Airway epithelial cell (primary cell): ENCODE measurements at places on chromosomes 3 and 15. TPM values are rescaled to one million over a fixed set of nuclear protein-coding genes. Genes with fewer than 3 reads are reported as not detected.

Gene ESYT3
- 0.14 and 0.28 TPM in 2 replicates for total RNA-seq

Gene SLC27A2
- total RNA-seq, result 4.4 and 7.3 TPM in 2 replicates

Gene HRG
- not detected in 2 replicates for total RNA-seq

Gene ASB14
- not detected in 2 replicates for total RNA-seq

Gene TMED3
- total RNA-seq, result 124 and 134 TPM in 2 replicates

Gene MOBP
- total RNA-seq, result not detected in 2 replicates

Gene VWA5B2
- total RNA-seq, result not detected in 2 replicates

Gene IL17RD
- 4.0 and 6.1 TPM in 2 replicates for total RNA-seq

Gene KLF15
- total RNA-seq, result 0.51 and 0.63 TPM in 2 replicates
